ENCODE measurements at places on chromosomes 7 and 10.

DNA sequence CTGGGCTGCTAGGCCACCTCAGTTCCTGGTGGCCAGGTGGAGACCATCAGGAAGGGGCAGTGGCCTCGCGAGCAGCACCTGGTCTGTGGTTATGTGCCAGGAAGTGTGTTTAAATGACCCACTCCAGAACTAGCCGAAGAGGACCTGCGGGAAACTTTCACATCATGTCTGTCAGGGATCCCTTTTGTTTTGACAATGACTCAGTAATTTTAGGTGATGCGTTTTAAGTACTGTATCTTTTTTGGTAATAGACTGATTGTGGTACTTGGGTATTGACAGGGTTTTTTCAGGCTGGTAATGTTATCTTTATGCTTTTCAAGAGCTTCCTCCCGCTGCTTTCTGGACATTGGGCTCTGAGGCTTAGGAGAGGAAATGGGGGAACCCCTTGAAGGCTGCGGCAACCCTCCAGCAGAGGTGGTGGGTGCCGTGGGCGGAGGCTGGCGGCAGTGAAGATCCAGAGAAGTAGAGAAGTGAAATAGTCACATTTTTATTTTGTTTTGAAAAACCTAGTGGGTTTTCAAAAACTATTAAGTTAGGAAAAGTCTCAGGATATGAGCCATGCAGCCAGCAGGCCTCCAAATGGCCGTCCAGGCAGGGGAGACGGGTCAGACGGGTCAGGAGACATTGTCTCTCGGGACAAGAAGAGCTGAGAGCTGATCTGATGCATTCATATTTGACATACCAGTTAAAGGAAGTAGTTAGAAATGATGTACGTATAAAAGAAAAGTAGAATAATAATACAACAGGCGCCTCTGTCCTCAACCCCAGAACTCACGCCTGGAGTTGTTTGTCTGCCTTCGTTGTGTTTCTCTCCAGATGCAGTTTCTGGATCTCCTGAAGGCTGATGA lies 27.7 kb downstream of the PPP2R2D start:
- no peak for DNase-seq

DNA sequence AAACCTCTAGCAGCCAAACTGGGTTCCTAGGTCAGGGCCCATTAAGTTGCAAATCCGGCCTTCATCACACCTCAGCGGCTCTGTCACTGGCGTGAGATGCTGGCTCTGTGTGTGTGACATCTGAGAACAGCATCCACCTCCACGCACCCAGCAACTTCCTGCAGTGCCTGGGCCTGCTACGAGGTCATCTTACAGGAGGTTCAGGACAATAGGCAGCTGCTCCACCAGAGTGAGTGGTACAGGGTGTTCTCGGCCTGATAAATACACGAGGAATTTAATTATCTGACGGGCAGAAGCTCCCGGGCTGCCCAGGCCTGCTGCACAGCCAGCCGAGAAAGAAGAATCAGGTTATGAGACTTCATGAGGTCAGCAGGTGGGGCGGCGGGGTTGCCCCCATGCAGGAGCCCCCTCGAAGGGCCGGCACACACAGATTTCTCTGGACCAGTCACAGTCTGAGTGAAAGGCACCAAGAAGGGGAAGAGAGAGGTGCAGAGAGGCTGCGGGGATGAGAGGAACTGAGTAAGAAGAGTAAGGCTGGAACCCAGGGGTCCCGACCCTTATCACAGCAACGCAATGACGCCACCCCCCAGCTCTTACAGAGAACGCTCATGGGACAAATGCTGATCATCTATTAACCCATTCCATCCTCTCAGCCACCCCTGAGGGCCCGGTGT lies 49.3 kb downstream of the CALML3 start:
- DNase-seq: no peak

- no peak for DNase-seq
These were observed 638 bp downstream of the EGR2 start for GRCh38 chr10:62815381-62816075.

DNA sequence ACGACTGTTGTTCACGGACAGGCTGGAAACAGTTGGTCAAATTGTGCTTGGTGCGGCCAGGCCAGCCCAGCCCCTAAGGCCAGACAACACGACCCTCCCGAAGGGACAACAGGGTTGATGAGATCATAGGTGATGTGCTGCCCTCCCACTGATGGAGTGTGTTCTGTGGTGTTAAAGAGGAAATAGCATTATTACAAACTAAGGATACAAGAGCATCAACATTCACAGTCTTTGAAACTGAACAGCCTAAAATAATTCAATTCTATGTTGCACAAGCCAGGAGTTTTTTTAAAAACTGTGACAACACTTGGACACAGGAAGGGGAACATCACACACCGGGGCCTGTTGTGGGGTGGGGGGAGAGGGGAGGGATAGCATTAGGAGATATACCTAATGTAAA lies 87.6 kb downstream of the FAM53B start:
- DNase-seq: no peak

- DNase-seq: no peak
These were observed 112.4 kb upstream of the SEMA3C start for GRCh38 chr7:81031243-81031642.

DNA sequence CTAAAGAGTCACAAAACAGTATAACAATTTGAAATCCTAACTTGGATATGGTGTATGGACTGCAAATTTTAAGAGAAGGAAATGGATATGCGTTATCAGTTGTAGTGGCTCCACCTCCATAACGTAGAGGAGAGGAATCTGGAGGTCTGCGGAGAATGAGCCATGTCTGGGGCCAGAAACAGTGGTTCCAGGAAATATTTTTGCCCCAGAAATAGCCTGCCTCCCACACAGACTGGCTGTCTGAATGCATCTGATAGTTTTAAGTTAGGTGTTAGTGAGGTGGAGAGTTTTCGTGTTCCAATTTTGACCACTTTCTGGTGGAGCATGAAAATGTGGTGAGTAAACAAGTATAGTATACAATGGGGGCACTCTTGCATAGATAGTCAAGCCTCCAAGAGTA lies 1.6 kb downstream of the PHTF2 start:
- DNase-seq: no peak

GRCh38 chr7:123537026-123537642 lies 2.7 kb upstream of the IQUB start:
- DNase-seq: peak; percentile 3

DNA sequence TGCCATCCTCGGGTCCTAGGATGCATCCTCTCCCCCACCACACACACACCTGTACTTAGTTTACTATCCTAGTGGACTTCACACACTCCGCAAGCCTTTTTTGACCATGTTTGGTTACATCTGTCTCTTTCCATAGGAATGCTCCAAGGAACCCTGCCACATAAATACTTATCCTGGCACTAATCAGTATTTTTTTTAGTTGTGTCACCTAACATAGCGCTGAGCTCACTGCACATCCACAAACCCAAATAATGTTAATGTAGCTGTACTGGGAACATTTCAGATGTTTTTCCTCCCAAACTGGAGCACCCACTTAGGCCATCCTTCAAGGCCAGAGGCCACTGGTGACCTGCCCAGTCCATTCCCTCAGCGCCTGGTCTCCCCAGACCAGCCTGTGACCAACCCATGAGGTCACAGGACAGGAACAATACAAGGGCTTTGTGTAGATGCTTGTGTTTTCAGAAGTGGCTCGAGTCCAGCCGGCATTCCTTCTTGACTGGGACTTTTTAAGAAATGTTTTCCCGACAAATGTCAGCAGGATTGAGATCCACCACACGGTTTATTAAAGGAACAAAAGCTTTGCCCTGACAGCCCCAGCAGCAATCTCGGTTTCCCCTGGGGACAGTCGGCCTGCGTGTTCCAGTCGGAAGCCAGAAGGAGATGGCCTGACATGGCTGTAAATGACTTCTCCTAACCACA lies 181.4 kb downstream of the JCAD start:
- no peak for DNase-seq

DNA sequence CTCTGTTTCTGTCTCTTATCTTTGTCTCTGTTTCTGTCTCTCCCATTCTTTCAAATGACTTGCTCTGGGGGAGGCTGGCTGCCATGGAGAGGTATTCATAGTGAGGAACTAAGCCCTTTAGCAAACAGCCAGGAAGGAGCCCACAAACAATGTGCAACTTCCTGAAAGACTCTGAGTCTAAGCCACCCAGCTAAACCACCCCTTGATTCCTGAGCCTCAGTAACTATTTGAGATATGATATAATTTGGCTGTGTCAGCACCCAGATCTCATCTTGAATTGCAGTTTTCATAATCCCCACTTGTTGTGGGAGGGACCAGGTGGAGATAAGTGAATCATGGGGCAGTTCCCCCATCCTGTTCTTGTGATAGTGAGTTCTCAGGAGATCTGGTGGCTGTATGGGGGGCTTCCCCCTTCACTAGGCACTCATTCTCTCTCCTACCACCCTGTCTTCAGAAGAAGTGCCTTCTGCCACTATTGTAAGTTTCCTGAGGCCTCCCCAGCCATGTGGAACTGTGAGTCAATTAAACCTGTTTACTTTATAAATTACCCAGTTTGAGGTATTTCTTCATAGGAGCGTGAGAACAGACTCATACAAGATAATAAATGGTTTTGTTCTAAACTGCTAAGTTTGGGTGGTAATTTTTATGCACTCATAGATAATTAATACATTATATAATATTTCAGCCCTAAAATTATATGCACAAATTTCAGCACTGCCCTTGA lies 121.2 kb upstream of the FOXP2 start:
- DNase-seq: no peak

All from NCI-H1694 (cell line).